Fibroblast of skin of abdomen (primary cell): ENCODE measurements at places on chromosomes 13 and 19.

- peak; percentile 57 for DNase-seq
These were observed 251.2 kb upstream of the SGCG start for GRCh38 chr13:22929381-22930126.

DNA sequence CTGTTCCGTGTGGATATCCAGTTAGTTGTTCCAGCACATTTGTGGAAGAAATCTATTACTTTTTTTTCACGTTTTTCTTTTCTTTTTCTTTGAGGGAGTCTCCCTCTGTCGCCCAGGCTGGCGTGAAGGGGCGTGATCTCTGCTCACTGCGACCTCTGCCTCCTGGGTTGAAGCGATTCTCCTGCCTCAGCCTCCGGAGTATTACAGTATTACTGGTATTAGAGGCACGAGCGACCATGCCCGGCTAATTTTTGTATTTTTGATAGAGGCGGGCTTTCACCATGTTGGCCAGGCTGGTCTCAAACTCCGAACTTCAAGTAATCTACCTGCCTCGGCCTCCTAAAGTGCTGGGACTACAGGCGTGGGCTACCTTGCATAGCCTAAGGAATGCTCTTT lies 43.6 kb downstream of the ZNF611 start:
- no peak for DNase-seq

DNA sequence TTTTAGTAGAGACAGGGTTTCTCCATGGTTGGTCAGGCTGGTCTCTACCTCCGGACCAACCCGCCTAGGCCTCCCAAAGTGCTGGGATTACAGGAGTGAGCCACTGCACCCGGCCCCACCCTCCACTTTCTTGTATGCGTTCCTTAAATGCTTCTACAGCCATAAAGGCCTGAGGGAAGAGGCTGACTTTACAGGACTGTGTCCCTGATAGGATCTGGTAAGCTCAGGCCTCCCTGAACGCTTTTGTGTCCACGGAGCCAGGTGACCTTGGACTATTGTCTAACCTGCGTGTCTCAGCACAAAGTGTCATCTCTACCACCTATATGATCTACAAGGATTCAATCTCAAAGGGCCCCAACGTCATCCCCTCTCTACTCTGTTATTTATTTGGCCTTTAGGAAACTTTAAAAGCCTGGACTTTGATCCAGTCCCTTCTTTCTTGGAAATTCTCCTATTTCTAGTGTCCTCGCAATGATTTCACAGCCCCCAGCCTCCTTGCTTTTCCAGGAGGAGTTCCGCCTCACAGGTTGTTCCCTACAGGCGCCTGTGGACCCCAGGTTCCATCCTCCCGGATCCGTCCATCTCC lies 701 bp downstream of the ZNF552 start:
- DNase-seq, result no peak

GRCh38 chr13:111007209-111007608 lies 92.3 kb upstream of the ANKRD10 start:
- no peak for DNase-seq

GRCh38 chr19:44891016-44891882 lies at the start of gene TOMM40:
TSS of gene TOMM40 (plus strand) at chr19:44891254. CDS start at chr19:44891416, 162 bp downstream.
- DNase-seq, result no peak

DNA sequence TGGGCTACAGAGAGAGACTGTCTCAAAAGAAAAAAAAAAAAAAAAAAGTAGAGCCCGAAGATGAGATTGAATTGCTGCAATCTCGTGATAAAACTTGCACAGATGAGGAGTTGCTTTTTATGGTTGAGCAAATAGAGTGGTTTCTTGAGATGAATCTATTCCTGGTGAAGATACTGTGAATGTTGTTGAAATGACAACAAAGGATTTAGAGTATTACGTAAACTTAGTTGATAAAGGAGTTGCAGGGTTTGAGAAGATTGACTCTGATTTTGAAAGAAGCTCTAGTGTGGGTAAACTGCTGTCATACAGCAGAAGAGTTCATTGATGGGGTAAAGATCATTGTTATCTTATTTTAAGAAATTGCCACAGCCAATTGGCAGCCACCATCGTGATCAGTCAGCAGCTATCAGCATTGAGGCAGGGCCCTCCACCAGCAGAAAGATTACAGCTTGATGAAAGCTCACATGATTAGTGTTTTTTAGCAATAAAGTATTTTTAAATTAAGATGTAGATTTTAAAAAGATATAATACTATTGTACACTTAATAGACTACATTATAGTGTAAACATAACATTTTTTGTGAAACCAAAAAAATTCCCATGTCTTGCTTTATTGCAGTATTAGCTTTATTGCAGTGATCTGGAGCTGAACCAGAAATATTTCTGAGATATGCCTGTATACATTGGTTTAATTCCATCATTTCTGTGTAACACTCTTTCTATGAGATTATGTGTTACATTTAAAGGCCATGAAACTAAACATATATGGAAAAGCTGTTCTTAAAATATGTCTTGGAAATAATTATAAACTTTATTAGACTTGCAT lies 43.1 kb downstream of the ZMYM2 start:
- DNase-seq, result no peak

GRCh38 chr13:22311734-22312404 lies 641.0 kb downstream of the FGF9 start:
- DNase-seq, result no peak

DNA sequence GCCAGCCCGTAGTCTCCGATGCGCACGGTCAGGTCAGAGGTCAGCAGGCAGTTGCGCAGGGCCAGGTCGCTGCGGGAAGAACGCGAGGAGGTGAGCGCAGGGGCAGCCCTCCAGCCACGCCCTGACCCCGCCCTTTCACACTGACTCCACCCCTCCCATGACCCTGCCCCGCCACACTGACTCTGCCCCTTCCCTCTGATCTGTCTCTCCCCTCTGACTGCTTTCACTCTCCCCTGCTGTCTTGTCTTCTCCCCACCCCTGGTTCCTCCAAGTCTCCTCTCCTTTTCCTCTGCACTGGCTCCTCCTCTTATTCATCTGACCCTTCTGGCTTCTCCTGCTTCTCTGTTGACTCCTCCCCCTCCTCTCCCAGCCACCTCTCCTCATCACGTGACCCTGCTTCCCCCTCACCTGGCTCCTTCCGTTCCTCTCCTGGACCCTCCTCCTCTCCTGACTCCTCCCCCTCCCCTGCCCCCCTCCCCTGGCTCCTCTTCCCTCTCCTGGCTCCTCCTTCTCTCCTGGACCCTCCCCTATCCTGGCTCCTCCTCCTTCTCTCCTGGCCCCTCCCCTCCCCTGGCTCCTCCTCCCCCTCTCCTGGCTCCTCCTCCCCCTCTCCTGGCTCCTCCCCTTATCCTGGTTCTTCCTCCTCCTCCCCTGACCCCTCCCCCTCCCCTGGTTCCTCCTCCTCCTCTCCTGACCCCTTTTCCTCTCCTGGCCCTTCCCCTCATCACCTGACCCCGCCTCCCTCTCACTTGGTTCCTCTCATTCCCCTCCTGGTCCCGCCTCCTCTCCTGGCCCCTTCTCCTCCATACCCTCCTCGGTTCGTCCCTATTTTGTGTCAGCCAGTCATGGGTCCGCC lies 9.9 kb downstream of the LMTK3 start:
- DNase-seq, result no peak

DNA sequence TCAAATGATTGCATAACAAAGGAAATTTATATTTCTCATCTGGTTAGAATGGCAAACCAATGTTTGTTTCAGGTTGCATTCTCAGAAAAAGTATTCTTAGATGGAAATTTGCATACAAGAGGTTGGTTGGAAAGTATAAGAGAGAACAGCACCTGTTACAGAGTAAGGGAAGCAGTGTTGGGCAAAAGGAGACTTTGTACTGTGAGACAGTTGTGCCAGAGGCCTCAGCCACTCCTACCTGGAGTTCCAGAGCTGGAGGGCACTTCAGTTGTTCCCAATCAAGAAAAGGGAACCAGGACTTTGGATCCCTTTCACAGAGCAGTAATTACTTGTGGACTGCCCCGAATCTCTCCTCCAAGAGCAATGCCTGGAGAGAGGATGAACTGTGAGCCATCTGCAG lies 81.8 kb downstream of the SPRY2 start:
- DNase-seq, result no peak

DNA sequence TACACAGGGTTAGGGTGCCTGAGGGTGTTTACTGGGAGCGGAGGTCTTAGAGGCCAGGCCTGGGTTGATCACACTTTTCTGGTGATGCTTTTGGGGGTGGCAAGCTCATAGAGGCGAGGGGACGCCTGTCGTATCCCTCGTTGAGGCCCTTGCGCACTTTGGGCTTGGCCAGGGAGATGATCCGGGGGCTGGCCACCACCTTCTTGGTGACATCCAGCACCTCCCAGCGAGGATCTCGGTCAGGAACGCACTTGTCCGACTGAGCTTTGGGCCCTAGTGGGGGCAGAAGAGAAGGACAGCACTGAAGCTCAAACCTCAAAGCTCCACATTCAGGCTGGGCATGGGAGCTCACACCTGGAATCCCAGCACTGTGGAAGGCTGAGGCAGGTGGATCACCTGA lies 17.6 kb upstream of the MIER2 start:
- no peak for DNase-seq

DNA sequence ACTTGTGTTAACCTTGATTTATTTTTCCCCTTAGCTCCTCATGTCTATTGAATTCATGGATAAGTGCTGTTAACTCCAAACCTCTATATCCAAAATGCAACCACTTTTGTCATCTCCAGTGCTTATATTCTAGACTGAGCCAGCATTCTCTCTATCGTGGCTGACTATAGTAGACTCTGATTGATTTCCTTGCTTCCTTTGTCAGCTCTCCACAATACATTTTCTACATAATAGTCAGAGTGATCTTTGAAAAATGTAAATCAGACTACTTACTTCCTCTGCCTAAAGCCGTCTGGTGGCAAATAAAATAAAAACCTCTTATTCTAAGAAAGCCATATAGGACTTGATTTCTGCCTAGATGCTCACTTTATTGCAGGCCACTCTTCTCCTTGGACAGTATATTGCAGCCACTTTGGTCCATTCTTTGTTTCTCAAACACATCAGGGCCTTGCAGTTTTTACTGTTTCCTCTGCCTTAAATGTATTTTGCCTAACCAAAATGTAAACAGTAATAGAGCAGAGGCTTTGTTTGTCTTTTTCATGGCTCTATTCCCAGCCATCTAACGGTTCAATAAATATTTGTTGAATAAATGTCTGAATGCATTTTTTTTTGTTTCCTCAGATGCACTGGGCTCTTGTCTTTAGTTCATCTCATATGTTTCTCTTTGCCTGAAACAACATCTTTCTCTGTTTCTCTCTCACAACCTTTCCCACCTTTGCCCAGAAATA lies 243.6 kb upstream of the CSNK1A1L start:
- DNase-seq, result no peak

DNA sequence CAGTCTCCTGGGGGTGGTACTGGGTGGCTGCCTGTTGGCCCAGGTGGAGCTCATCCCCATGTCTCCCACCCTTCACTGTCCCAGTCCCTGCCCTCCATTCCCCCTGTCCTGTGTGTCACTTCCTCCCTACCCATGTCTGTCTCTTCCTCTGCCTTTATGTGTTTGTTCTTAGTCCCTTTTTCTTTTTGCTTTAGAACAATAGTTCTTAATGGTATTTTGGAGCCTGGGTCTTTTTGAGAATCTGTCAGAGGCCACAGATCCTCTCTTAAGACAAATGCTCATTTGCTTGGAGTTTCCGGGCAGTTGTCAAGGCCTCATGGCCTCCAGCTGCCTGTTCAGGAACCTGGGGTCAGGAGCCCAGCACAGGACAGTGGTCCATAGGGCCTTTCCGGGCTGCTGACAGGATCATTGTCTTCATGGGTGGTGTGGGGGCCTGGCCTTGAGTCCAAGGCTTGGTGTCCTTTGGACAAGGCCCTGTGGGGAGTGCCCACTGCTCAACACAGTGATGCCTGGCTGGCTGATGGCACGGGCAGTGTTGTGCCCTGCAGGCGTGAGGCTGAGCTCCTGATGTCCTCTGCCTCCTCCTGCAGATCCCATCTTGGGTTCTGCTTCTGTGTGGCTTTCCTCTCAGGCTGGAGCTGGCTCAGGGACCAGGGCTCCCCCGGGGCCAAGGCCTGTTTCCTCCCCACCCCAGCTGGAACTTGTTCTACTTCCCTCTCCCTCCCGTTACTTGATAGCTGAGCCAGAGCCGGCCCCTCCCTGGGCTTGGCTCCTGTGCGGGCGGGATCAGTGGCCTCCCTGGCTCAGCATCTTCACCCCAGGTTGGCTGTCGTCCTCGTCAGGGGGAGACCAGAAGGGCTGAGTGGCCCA lies 3.5 kb downstream of the EGLN2 start:
- no peak for DNase-seq

DNA sequence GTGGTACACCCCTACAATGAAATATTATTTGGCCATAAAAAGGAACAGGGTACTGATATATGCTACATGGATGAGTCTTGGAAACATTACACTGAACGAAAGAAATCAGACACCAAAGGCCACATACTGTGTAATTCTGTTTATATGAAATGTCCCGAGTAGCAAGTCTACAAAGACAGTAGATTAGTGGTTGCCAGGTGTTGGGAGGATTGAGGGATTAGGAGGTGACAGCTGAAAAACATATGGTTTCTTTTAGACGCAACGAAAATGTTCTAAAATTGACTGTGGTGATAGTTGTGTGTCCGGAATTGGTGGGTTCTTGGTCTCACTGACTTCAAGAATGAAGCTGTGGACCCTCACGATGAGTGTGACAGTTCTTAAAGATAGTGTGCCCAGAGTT lies 35.1 kb downstream of the IL17D start:
- DNase-seq, result no peak

GRCh38 chr19:10888421-10888866 lies 17.1 kb downstream of the CARM1 start:
- DNase-seq, result no peak

- DNase-seq, result peak; percentile 83
These were observed 59.7 kb downstream of the SPATA13 start for GRCh38 chr13:24220086-24220703.

- no peak for DNase-seq
These were observed at the start of gene LYPD5 for GRCh38 chr19:43802216-43802951. TSS of gene LYPD5 (minus strand) at chr19:43802447. CDS start at chr19:43802380, 67 bp downstream.

- peak; percentile 86 for DNase-seq
These were observed 133.6 kb downstream of the STK24 start for GRCh38 chr13:98443329-98443728.

GRCh38 chr19:42295831-42296525 lies 6.0 kb upstream of the PRR19 start:
- peak; percentile 54 for DNase-seq

- DNase-seq, result no peak
These were observed 19.3 kb downstream of the ZNF583 start for GRCh38 chr19:56423276-56423984.

DNA sequence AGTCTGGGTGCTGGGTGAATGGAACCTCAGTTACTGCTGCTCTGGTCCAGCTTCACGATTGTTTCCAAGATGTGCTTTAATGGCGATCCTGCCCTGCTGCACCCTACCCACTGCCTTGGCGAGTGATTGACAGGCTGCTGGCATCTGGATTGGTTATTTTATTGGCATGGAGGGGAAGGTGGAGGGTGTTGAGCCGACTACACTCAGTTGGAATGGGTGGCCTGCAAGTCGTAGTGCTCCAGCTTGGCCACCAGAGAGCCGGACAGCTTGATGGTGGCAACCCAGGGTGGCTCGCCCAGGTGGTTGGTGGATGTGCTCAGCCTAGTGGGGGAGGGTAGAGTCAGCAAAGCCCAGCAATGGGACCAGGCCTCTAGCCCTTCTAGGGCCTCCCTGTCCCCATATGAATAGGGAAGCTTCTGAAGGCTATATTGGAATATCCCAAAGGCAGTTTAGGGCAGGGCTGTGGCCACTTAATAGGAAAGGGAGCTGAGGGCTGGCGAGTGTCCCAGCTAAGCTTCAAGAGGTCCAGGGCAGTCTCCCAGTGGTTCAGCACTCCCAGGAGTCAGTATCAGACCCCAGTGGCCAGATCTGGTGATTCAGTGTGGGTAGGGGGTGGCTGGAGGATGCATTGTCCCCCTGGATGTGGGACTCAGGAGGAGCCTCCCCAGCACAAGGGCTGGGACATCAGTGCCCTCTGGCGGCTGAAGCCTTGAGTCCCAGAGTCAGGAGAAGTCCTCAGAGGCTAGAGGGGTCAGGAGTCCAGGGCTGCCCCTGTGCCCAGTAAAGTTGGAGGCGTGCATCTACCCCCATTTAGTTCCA lies 3.4 kb downstream of the GGN start:
- DNase-seq, result peak; percentile 28
